Activated CD4-positive, alpha-beta memory T cell treated with anti-CD3 and anti-CD28 coated beads, Interleukin-2, amount 10 ng/mL, durations not matched to agents 7 days and 5 days (primary cell): ENCODE measurements at places on chromosomes 2 and 18. TPM values are rescaled to one million over a fixed set of nuclear protein-coding genes. Genes with fewer than 3 reads are reported as not detected.

GRCh38 chr2:126642031-126642430 lies 13.9 kb upstream of the GYPC start:
- DNase-seq = no peak

GRCh38 chr2:37686792-37687526 lies 15.5 kb upstream of the CDC42EP3 start:
- no peak for DNase-seq

GRCh38 chr2:29520001-29520400 lies 401.4 kb downstream of the ALK start:
- no peak for DNase-seq

DNA sequence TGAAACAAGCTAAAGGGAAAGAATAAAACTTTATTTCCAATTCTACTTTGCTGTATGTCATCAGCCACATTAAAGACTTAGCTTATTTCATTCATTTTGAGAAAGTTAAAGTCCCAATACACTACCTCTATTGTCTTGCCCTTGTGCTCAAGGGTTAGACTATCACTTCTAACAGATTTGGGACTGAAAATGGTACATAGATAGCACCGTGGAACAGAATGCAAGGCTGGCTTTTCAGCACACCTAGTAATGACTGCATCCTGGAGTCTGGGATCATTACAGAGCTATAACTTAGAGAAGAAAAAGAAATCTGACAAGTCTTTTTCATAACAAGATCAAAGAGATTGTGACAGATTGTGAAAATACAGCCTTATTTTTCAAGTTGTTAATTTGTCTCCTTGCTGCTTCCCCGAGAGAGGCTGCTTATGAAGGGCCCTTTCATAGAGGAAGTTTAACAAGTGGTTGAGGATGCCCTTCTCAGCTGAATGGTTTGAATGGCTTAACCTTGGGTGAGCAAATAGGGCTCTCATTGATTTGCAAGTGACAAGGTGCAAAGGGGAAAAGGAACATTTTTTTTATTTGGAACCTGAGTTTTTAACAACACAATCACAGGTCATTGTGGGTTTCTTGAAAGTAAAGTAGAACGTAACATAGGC lies 371.8 kb downstream of the EPHA4 start:
- DNase-seq = no peak

DNA sequence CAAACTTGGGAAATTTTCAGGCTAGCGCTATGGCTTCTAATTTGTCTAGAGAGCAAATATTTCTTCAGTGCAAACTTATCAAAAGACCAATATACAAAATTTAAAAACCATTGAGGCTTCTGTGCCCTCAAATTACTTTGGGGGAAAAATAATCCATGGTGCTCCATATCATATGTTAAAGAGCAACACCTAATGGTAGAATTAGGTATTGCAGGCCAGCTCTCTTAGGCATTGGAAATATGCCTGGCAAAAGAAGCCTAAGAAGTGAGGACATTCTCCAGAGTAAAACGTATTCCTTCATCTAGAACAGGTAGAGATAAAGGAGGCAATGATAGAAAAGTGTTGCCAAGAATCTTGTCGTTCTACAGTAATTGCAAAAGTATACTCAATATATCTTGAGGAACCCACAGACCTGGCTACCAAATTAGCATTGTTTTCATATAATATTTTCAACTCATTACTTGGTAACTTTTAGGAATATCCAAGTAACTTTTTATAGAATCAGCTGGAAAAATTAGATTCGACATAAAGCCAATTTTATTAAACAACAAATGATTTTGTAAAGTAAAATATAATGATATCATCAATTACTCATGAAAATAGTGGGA lies 401.1 kb downstream of the BCL11A start:
- no peak for DNase-seq

DNA sequence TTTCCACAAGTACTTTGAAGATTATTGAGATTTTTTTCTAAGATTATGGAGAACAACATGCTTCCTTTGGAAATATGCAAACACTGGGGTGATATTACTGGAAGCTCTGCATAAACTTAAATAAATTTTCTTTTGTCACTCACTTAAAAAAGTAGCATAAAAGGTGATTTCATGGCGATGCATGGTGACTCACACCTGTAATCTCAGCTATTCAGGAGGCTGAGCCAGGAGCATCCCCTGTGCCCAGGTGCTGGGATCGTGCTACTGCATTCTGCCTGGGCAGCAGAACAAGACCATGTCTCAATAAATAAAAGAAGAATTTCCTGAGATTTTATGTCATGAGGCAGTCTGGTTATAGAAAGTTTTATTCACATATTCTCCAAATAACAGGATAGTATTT lies 679.1 kb upstream of the CDH2 start:
- no peak for DNase-seq

GRCh38 chr18:63070767-63071502 lies 248.6 kb downstream of the BCL2 start:
- no peak for DNase-seq

- DNase-seq = no peak
Observed at GRCh38 chr2:143968860-143969259, 551.1 kb downstream of the ZEB2 start.

DNA sequence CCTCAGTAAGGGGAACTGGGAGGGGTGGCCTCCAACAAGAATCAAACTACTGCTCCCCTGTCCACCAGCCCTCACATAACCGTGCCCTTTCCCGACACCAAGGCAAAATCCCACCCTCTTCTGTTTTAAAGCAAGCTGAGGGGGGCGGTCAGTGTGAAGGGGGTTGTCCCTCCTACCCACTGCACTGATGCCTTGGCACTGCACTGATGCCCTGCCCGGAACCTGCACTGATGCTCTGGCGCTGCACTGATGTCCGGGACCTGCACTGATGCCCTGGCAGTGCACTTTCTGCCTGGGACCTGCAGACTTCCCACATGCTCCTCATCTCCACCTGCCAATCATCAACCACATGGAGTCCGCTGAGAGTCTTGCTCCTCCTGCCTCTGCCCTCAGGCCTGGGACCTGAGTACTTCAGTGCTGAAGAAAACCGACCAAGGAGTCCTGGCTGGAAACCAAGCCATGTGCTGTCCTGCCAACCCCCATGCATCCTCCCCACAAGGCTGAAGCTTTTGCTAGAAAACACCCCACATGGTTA lies 179.5 kb downstream of the SMAD2 start:
- no peak for DNase-seq

DNA sequence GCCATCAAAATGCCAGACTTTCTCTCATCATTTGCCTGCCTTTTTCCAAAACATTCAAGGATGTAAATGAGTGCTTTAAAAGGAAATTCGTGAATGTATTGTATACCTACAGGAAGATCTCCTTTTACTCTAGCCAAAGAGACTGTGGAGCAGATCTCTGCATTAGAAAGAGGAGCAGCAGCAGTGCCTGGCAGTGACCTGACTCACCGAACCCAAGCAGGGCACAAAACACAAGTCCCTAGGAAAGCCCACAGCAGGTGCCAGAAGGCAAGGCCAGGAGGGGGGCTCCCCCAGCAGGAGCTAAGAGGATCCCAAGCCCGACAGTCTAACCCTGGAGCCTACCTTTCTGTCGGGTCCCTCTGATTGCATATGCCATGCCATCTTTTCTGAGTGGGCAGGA lies 47.9 kb downstream of the L3MBTL4 start:
- DNase-seq = no peak

- no peak for DNase-seq
Observed at GRCh38 chr2:230868161-230868946, 3.6 kb downstream of the ITM2C start.

DNA sequence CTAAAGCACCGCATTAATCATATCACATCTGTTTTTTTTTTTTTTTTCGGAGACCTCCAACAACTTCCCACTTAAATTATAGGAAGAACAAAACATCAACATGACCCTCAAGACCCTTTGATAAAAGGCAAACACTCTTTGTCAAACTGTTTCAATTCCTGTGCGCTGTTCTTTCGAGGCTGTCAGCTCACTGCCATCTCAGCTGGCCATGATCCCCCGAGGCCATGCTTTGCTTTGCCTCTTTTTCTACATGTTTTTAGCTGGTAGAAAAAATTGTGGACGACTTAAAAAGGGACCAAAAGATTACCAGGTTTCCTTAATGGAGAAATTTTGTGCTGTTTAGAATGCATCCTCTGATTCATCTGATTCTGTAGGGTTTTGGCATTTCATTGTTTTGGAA lies 138.2 kb downstream of the DPP10 start:
- DNase-seq = no peak

- DNase-seq = peak; percentile 19
Observed at GRCh38 chr2:173048897-173049661, 26.6 kb upstream of the MAP3K20 start.

GRCh38 chr2:45945302-45945717 lies 293.8 kb downstream of the PRKCE start:
- no peak for DNase-seq

DNA sequence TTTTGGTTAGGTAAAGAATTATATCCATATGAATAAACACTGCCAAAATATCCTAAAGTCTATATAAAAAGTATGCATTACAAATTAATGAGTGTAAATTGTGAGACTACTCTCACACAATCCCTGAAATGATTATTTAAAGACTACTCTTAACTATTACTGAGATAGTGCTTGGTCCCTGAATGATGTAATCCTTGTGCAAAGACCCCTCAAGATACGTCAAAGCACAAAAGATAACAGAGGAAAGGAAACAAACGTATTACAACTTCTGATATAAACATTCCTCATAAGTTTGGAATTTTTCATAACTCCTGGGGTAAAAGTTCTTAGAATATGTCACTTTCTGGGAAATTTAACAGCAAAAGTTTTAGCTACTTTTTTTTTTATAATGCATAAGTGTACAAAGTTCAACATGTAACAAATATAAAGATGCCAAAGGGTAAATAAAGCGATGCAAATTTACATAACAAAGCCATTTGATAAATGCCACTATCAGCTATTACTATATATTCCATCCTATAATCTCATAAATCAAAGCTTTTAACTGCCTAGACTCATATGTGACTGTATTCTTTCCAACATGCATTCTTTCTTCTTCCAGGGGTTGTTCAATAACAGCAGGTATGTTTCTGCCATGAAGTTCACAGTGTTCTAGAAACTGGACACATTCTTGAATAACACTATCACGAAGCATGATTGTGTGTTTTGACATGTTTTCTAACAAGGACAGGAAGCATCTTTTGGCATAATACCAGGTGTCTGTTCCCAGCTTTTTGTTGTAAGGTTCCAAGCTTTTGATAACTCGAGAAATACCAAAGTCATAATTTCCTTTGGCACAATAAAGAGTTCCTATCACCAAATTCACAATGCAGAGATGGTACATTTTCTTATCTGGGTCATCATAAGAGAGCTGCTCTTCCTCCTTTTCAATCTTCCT lies 158.0 kb downstream of the AGPS start:
- DNase-seq = no peak

DNA sequence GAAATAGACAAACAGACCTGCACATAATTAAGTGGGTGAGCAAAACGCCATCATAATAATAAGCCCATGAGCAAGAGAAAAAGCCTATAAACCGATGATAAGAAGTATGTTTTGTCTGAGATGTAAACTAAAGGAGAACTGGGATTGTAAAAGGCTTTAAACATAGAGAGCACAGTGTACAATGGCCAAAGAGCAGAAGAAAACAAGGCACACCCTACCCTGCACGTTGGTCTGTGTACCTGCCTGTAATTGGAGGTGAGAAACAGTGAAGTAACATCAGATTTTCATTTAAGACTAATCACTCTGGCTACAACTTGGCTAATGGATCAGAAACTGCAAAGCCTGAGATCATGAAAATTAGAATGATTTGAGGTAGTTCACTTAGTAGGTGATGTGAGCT lies 1094.7 kb upstream of the GYPC start:
- no peak for DNase-seq

- no peak for DNase-seq
Observed at GRCh38 chr2:149090706-149091105, 52.2 kb downstream of the LYPD6B start.

DNA sequence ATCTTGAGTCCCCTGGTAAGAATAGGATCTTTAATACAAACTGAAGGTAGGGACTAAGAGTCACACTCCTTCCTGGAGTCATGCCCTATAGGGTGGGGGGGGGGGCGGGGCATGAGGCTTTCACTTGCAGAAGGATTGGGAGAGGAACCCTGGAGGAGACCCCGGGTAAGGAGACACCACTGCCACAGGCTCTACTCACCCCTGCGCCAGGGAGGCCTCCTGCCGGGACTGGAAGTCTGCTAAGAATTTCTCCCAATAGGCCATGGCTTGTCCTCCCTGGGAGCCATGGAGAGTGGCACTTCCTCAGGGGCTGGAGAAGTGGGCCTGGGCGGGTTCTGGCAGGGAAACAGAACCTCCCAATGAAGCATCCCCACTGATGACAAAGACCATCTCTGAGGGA lies 645.3 kb upstream of the RAB6C start:
- DNase-seq = no peak

The B3GNT7 gene
- total RNA-seq = not detected

The GALR1 gene
- not detected for total RNA-seq

The SAP130 gene
- 37.5 TPM for total RNA-seq

The LHCGR gene
- not detected for total RNA-seq

The ASNSD1 gene
- total RNA-seq = 37.9 TPM

The IL37 gene
- total RNA-seq = 0.48 TPM

The PLCL1 gene
- total RNA-seq = 1.2 TPM

The SYT4 gene
- not detected for total RNA-seq
